ENCODE measurements at places on chromosomes 7 and 10.

DNA sequence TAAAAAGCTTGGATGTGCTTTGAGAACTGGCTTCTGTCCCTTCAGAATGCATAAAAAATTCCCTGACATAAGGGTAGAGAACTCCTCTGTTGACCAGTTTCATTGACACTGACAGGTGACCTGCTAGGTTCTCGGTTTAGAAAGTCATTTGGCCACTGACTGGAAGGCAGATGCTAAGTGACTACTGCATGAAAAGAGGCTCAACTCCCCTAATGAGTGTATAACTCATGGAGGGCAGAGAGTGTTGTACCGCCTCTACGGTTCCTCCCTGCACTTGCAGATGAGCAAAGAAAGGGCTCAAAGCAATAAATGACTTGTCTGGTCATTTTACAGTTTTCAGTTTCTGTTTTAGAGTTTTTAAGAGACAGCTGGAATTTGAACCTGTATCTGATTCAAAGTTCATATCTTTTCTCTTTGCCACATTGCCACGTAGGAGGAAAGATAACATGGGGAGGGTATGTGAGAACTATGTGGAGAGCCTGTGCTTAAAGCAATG lies 2.9 kb upstream of the FGL2 start:
- DNase-seq = no peak

DNA sequence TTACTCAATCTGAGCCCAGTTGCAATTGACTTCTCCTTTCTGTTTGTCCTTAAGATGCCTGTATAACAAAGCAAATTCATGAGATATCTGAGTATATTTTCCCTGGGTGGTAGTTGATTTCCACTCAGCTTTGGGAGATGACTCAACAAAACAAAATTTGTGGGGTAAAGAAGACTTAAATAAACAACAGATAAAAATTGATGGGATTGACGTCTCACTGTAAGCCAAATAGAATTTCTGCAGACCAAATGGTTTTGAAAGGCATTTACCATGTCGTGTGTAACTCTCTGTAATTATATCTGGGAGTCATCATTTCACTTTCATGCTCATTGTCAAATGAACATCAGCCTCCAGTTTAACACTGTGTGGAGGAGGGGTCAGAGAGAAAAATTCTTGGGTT lies 255.4 kb upstream of the MYO3A start:
- DNase-seq = no peak

DNA sequence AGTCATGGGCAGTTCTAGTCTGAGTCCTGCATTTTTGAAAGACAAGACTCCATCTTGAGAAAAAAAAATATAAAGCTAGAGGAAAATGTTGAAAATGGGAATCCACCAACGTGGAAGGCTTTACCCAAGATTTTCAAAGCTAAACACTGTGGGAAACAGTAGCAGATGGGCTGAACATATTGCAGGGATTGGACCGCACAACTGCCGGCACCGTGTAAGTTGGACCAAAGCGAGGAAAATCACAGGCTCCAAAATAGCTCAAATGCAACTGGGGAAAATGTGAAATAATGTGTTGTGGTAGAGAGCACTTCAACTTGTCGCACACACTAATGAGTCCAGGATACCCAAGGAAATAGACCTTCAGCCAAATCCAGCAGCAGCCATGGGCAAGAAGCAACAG lies 26.4 kb upstream of the ADRB1 start:
- no peak for DNase-seq

DNA sequence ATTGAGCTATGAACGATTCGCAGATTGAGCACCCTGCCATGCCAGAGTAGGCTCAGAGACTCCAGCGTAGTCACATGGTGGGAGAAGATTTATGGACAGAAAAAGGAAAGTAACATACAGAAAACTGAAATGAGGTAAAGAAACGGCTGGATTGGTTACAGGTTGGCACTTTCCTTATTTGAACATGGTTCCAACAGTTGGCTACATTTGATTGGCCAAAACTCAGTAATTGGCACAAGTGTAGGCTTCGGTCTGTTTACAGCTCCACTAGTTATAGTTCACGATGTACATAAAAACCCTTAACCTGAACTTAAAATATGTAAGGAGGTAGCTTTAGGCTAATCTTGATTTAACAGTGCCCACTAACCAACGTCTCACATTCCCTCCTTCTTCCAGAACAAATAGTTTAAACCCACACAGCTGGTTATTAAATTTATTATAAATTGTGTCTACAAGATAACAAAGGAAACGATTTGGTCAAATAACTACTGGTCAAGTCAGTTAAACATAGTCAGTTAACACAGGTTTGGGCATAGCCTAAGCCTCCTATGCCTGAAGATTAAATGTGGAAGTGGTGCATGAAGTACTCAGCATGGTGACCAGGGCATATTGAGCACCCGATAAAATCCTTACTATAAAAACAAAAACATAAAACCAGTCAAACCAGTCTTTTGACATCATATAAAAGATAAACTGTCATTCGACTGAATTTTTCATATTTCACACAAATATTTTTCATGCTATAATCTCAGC lies 17.9 kb upstream of the MTERF1 start:
- no peak for DNase-seq

GRCh38 chr10:33813871-33814270 lies 479.4 kb upstream of the NRP1 start:
- no peak for DNase-seq

DNA sequence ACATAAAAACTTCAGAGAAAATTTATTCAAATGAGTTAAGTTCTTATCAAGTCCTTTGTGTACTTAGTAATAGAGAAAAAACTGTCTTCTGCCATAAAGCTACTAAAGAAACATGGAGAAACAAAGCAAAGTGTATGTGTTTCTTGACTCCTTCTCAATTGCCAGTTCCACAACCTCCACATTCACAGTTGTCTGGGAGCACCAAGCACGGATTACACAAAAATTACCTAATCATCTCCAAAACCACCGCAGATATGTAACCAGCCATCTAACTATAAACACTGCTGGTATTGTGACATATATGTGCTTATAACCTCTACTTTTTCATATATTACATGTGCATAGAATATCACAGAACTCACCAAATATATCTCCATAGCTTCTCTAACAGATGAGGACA lies 23.1 kb downstream of the MAGI2 start:
- DNase-seq = no peak

GRCh38 chr10:8584666-8585065 lies 530.2 kb downstream of the GATA3 start:
- no peak for DNase-seq

DNA sequence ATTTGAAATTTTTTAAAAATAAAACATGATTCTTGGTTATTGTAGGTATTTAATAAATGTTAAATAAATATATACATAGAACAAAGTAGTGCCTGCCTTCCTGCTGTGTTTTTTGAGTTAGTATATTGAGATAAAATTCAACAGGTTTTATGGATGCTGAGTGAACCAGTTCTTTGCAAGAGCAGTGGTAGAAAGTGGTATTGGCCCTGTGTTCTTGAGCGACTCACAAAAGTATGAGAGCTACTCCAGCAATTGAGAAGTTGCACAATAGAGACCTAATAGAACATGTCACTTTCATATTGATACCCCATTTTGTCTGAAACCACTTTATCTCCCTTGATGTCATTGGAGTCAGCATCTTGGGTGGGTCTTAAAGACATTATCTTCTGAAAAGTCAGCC lies 32.6 kb upstream of the GJD4 start:
- DNase-seq = no peak

DNA sequence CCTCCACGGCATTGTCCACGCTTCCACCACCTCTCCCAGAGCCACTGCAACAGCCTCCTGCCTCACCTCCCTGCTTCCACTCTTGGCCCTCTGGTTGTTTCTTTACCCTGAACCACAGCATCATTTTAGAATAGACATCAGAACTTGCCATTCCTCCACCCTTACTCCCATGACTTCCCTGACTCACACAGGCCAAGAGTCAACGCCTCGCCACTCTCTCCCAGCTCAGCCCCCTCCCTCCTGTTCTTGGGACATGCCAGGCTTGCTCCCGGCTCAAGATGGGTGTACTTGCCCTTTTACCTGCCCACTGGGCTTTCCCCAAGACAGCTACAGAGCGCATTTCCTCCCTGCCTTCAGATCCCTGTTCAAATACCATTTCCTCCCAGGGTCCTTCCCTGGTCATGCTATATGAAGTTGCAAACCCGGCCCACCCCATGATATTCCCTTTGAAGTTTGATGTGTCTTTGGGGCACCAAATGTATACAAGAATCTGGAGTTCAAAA lies 429.1 kb downstream of the RPS24 start:
- DNase-seq = no peak

DNA sequence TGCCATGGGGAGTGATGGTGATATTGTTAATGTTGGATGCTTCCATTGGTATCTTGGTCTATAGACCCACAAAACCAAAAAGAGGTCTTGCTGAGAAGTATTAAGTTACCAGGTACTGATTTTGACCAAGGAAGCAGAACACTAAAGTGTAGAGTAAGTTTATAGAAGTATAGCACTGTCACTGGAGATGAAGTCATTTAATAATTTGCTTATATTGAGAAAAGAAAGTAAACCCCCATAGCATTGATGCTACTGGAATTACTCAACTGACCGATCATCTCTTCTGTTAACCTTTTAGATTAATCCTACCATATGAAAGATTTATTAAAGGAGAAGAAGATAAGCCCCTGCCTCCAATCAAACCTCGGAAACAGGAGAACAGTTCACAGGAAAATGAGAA lies 183.2 kb downstream of the RTKN2 start:
- no peak for DNase-seq

All from activated CD8-positive, alpha-beta memory T cell treated with anti-CD3 and anti-CD28 coated beads for 4 hours (primary cell).